Cerebellar cortex (tissue), 1 donor: ENCODE measurements at places on chromosomes 3 and 15.

GRCh38 chr15:98904544-98904943 is 103.0 kb downstream of the PGPEP1L start:
- DNase-seq = peak; percentile 70

- DNase-seq = no peak
Measured at GRCh38 chr3:43126536-43126935, 20.7 kb upstream of the POMGNT2 start.

DNA sequence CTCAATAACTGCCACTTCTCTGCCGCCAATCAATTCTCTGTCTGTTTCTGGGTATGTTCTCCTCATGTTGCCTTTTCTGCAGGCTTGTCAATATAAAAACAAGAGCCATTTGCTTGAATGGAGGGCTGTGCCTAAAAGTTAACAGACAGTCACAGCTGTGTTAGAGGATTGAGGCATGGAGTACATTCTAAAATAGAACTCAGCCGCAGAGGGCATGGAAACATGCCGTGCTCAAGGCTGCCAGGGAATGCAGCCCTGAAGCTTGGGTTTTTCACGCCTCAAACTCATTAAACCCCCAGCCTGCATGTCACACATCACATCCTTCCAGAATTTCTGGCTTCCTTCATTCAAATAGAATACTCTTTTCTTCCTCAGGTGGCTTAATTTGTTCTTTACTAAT is 166.6 kb downstream of the TPRG1 start:
- no peak for DNase-seq

DNA sequence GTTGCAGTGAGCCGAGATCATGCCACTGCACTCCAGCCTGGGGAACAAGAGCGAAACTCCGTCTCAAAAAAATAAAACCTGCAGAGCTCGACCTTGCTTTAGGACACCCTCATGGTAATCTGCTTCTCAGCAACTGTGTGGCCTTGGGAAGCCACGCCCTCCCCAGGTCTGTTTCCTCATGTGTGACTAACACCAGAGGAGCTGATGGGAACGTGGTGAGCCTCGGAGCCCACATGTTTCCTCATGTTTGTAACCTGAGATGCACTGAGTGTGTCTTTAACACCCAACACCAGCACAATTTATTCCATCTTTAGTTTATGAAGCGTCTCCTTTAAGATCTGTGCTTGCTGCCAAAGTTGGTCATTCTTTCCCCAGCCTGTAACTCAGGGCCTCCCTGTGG is 142.8 kb downstream of the OCA2 start:
- no peak for DNase-seq

GRCh38 chr15:26679927-26680326 is 92.9 kb downstream of the GABRB3 start:
- DNase-seq = no peak

GRCh38 chr15:29138260-29138659 is 131.4 kb downstream of the NSMCE3 start:
- no peak for DNase-seq

GRCh38 chr3:149473357-149474249 is 894 bp upstream of the TM4SF4 start:
- no peak for DNase-seq

- no peak for DNase-seq
Measured at GRCh38 chr3:55619046-55619808, 132.1 kb upstream of the WNT5A start.

DNA sequence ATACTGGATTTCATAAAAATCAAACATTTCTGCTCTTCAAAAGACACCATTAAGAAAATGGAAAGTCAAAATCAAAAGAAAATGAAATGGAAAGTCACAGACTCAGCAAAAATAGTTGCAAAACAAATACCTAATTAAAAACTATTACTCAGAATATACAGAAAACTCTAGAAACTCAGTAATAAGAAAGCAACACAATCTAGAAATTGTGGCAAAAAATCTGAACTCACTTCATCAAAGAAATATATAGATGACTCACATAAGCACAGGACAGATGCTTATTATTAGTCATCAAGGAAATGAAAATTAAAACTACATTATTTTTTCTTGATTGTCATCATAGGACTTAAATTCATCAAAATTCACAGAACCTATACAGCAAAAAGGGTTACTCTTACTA is 430.0 kb downstream of the SHQ1 start:
- DNase-seq = no peak

GRCh38 chr15:74843891-74844299 is 939 bp upstream of the ULK3 start:
- DNase-seq = no peak

GRCh38 chr3:53511246-53511645 is 16.8 kb downstream of the CACNA1D start:
- no peak for DNase-seq

- DNase-seq = no peak
Measured at GRCh38 chr3:25474052-25474451, 46.0 kb downstream of the RARB start.

DNA sequence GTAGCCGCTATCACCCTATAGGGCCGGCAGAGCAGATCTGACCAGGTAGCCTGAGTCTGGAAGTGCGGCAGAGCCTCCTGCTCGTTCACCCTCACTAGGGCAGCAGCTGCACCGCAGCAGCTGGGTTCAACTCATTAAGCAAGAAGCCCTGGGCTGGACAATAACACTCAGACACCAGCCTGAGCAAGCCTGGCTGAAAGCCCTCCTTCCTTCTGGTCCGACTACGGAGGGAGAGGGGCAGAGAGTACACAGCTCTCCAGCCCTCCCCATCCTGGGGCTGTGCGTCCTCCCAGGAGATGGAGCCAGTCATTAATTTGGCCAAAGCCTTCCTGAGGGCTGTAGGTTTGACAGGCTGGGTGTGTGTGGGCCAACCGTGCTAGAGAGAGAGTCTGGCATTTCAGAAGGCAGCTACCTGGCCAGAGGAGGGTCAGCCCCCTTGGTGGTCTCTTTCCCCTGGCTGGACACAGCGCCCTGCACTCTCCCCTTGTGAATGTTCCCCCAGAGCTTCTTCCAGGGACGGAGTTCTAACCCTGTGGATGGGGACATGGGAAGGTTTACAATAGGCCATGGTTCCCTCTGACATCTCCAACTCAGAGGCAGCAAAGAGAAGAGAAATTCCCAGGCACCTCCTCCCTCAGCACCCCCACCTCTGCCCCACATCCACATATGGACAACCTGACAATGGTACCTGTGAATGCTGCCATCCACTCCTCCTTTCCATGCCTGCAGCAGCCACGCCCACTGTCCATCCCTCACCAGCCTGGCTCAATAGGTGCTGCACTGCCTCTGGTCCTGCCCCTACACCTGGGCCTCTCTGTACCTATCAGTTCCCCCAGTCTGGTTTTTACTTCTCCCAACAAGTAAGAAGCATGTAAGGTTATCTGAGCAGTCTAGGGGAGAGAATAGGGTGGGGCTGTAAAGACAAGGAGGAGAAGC is 6.5 kb downstream of the CHRNB4 start:
- DNase-seq = no peak

DNA sequence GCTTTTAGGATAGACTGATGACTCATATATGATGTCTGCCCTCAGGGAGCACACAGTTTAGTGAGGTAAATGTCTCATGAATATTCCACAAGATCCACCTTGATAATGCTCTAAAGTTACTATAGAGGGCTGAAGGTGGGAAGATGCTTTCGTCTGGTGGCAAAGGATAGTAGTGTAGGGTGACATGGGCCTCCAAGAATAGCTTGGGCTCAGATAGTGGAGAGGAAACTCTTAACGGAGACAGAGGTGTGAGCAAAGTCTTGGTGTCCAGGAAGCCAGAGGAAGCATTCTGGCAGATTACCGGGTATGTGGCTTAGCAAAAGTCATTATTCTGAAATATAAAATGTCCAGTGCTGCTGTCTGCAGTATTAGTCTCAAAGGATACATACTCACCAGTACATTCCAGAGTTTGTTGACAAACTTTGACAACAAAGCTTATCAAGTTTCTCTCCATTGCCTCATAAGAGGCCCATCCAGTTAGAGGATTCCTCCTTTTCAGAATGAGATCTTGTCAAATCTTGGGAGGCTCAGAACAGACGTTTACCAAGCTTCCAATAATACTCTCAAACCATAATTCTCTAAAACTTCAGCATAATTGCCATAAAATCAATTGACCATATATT is 316.7 kb downstream of the LPP start:
- DNase-seq = no peak

GRCh38 chr3:157075693-157076420 is 84.1 kb downstream of the CCNL1 start:
- no peak for DNase-seq

DNA sequence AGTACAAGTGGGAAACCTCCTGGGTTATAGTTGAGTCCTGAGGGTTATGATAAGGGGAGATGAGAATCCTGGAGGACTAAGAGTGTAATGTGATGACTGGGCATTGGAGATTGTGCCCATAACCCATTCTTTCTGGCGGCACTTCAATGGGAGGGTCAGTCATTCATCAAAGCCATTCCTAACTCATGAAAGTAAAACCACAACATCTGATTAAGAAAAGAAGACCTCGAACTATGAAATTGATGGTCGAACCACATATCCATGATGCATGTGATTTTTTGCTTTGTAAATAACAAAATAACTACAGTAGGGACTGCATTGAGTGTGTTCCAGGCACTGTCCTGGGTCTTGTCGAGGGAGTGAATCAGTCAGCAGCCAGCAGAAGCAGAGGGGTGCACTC is 215.1 kb downstream of the SHQ1 start:
- DNase-seq = no peak

DNA sequence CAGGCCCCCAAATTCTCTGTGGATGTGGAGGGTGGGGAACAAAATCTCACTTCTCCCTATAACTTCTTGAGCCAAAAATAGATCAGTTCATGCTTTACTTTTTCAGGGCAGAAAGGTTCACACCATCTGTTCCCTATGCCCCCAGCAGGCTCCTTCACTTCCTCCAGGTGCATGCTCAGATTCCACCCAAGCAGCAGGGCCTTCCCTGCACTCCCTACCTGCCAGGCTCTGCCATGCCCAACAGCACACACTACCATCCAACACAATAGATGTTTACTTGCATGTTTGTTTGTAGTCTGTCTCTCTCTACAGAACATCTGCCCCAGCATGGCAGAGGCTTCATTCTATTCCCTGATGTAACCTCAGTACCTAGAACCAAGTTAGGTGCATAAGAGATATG is 43.3 kb downstream of the GABRB3 start:
- no peak for DNase-seq

- peak; percentile 57 for DNase-seq
Measured at GRCh38 chr3:51389423-51390183, 1.5 kb upstream of the RBM15B start.

- DNase-seq = no peak
Measured at GRCh38 chr3:11661827-11662226, 18.1 kb upstream of the VGLL4 start.

- DNase-seq = peak; percentile 87
Measured at GRCh38 chr3:38479431-38480092, 16.6 kb upstream of the EXOG start.

DNA sequence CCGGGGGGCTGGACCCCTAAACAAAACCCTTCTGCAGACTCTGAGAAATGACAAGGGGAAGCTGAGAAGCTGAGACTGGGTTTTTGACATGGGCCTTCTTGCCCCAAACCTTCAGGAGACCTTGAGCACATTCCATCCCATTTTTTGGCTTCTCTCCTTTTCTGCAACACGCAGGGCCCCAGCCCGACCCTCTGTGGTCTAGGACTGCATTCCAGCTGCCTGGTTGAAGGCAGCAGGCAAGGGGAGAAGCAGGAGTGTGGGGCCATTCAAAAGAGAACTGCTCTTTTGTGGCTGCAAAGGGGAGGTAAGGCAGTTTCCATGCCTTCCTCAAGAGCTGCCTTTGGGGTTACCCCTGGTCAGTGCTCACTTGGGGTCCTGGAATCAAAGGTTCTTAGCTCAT is 263.0 kb downstream of the TLE3 start:
- DNase-seq = no peak

DNA sequence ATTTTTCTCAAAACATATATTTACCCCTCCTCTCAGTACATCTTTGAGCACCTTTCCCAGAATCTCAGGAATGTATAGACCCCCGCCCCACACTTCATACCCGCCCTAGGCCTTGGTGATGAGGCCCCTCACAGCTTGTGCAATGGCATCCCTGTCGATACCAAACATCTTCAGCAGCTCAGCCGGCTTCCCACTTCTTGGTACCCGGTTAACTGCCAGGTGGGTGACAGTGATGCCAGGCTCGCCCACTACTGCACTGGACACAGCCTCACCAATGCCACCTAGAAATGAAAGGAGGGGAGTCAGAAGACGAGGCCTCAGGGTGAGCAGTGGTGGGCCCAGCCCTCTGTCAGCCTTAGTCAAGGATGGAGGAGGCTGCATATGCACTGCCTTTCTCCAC is 30.2 kb downstream of the TKT start:
- no peak for DNase-seq

GRCh38 chr15:65101411-65101890 is 13.5 kb downstream of the UBAP1L start:
- peak; percentile 76 for DNase-seq

- DNase-seq = no peak
Measured at GRCh38 chr3:100333970-100334487, 528 bp upstream of the NIT2 start.

GRCh38 chr15:70643783-70644125 is 119.6 kb downstream of the UACA start:
- DNase-seq = no peak

GRCh38 chr15:100711516-100712021 is 109.2 kb downstream of the ASB7 start:
- DNase-seq = no peak

DNA sequence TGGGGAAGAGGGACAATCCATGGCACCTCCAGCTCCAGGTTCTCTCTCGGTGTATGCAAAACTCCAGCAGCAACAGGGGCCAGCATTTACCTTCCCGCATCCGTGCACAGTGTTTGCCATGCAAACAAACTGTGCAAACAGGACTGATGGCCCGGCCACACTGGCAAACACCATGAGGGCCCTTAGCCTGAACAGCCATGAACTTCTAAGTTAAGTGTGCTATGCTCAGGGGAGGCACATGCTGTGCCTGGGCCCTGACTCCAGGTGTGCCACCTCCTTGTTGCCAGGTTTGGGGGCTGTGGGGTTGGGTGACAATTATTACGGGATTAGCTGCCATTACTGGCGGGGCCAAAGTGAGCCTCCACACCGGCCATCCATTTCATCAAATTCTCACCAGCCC is 57.5 kb downstream of the CACNA2D2 start:
- no peak for DNase-seq

DNA sequence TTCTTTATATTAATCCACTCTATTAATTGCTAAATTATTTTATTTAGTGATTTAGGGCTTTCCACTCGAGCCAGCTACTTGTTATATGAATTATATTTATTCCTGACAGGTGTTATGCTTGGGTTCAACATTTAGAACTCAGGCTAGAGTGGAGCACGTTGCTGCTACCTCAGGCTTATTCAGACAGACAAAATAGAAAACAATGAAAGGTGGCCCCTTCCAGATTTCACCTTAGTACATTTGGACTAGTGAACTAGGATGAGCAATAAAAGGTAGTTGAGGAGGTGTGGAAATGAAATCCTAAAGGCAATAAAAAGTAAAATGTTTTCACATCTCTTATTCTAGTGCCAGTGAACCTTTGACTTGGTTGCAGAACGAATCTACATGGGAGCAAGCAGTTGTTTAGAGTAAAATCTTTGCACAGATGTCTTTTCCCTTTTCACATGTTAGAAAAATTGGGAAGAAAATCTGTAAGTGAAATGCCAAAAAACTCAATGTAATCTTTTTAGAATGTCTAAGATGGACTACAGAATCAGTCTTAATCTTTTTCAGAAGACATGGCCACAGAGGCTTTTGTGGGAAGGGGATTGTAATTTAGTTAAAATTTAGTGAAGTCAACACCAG is 63.8 kb downstream of the AKAP13 start:
- no peak for DNase-seq

- DNase-seq = no peak
Measured at GRCh38 chr15:91530956-91531582, 322.4 kb upstream of the SLCO3A1 start.

- DNase-seq = peak; percentile 70
Measured at GRCh38 chr3:41881233-41881821, 80.6 kb downstream of the ULK4 start.
